ENCODE measurements at places on chromosomes 6 and 20.

DNA sequence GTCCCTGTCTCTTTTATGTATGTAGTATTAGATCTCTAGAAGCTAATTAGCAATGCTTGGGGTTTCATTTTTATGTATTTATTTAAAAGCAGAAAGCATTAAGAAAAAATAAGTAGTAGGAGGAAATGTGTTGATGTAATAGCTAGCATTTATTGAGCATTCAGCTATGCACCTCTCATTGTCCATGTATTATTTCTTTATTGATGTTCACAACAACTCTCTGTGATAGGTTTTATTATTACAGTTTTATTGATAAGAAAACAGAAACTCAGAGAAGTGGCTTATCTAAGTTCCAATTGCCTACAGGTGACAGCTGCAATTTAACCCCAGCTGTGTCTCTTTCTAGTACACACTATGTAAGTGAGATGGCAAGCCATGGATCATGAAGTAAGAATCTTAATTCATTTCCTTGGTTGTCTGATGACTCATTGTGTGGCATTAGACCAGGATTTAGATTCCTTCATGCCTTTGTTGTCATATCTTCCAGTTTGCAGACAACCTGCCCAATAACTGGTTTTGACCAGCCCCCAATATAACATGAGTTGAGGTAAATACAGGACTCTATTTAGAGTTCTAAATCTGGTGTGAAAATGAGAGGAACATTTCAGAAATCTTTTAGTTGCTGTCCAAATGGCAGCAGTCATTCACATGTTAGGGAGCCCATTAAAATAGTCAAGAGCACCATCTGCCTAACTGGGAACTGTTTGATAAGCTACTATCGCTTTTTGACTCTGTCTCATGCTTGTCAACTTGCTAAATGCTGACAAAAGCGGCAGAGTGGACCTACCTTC, 170.8 kb upstream of the PHACTR1 start:
- DNase-seq: peak; percentile 5

DNA sequence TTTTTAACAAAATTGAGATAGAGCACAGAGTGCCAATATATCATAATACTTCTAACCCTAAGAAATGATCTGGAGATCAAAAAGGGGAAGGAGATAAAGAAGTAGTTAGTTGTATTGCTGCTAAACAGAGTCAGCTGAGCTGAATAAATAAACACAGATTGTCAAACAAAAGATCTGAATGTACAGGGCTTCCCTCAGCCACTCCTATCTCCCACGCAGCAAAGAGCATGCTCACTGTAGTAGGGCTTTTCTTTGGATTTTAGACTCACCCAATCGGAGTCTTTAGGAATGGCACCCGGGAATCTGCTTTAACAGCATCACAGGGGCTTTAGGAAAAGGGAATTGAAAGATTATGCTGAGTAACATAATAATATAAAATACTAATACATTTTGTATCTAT, 222.2 kb upstream of the STXBP5 start:
- DNase-seq: no peak

DNA sequence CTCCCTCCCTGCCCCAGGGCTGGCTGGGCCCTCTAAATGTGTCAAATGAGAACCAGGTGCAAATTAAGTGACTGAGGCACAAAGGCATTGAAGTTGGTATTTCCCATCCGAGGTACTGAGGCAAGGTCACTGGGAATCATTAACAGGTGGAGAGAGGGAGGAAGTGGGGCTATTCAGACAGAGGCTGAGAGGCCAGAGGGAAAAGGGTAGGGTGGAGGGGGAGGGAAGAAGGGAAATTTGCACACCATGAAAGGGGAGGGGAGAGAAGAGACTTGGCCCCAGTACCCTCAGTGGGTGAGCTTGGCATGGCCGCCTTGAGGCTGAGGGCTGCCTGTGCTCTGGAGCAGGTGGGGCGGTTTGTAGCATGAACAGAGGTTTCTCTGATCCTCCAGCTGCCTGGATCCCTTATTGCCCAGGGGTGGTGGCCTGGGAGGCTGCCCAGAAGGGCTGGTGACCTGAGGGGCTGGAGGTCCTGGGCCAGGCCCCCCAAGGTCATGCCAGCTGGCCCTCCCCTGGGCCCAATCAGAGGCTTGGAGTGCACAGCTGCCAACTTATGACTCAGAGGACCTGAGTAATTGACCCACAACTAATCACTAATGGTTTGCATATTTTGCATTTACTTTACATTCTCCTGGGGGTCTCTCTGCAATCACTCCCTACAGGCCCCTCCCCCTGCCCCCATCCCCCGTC, 40.3 kb upstream of the ZFAND3 start:
- no peak for DNase-seq

GRCh38 chr20:36060676-36061075, 92.3 kb downstream of the CNBD2 start:
- DNase-seq: no peak

GRCh38 chr6:100088009-100088408, 94.0 kb upstream of the MCHR2 start:
- DNase-seq: no peak

GRCh38 chr6:135830452-135830881, 21.0 kb upstream of the PDE7B start:
- peak; percentile 5 for DNase-seq
